ENCODE measurements at places on chromosomes 6 and 20. TPM values are rescaled to one million over a fixed set of nuclear protein-coding genes. Genes with fewer than 3 reads are reported as not detected.

DNA sequence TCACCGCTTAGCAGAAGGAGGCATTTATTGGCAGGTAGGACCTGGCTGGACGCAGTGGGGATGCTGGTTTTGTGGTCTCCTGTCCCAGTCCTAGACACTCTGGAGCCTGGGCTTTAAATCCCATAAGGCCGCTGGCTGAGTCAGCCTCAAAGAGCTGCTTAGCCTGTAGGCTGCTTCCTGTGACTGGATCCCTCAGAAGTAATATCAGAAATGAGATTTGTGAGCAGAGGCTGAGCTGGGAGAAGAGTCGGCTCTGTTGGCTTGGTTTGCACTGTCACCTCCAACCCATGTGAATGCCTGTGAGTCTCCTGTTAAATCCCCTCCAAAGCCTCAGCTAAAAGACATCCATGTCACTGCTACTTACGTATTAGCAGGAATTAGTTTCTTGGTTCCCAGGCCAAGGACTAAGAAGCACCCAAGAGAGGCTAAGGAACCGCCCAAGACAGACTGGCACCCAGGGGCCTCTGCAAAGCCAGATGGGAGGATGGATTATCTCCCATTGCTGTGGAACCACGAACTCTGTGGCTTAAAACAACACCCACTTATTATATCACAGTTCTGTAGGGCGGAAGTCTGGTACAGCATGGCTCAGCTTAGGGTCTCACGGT lies 289.4 kb downstream of the CDC5L start:
- DNase-seq: no peak

GRCh38 chr6:43658161-43658560 lies 13.3 kb downstream of the RSPH9 start:
- no peak for DNase-seq

- DNase-seq: no peak
These were observed 14.8 kb downstream of the CST7 start for GRCh38 chr20:24963672-24964505.

GRCh38 chr20:49160057-49160929 lies 27.8 kb downstream of the STAU1 start:
- no peak for DNase-seq

- DNase-seq: no peak
These were observed 4.8 kb downstream of the NEDD9 start for GRCh38 chr6:11227698-11228097.

DNA sequence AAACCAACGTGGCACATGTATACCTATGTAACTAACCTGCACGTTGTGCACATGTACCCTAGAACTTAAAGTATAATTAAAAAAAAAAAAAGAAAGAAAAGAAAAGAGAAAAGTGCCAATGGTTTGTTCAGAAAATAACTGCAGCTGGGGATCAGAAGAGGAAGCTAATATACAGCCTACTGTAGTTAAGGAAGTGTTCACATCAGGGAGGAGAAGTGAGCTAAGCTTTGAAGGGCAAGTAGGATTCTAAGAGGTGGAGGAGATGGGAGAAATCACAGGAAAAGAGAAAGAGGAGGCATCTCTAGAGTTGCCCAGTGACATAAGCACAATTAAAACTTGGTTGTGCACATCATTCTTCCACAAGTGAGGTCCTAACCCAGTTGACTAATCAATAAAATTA lies 214.4 kb upstream of the DTNBP1 start:
- DNase-seq: no peak

DNA sequence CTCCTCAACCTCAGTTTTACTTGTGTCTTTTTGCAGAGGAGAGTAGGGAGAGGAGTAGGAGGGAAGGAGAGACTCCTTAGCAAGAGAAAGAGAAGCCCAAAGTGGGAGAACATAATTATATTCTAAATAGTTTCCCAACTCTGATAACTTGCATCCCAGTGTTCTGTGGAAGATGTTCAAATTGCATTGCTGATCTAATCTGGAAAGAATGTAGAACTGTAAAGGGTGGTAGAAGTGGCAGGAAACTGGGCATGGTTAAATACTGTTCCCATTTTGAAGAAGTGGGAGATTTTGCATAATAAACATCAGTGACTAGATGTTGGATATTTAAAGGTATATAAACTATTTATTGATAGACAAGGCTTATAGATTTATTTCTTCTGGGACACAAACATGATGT lies 42.6 kb upstream of the HMGN3 start:
- DNase-seq: no peak

SLC32A1 gene
- not detected for total RNA-seq

ZNF831 gene
- 0.31 TPM for total RNA-seq

GLP1R gene
- total RNA-seq: 10.3 TPM

SNAI1 gene
- total RNA-seq: 2.7 TPM

SOX18 gene
- 39.4 TPM for total RNA-seq
